Vagina (tissue), 2 donors: ENCODE measurements at places on chromosomes 12 and 14. TPM values are rescaled to one million over a fixed set of nuclear protein-coding genes. Genes with fewer than 3 reads are reported as not detected.

Gene MGAT4C
- 0.25 TPM for total RNA-seq

DNA sequence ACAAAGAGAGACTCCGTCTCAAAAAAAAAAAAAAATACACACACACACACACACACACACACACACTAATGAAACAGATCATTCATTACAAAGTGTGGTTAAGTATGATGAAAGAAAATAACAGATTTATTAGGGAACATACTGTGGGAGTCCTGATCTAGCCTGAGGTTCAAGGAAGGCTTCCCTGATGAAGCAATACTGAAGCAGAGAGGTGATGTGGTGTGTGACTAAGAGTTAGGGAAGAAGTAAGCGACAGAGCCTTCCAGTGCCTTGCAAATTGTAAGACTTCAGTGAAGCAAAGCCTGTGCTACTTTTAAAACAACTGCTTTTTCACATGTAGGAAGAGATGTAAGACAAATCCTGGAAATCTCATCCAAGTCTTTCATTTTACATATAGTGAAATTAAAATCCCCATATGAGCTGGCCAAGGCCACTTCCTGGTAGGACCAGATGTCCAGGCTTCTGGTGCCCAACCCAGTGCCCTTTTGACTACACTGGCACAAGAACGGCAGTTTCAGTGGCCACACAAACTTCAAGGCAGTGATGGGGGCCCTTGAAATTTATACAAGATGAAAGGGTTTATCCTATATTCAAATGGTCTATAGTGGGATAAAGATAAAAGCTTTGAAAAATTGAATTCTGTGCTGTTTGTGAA, 86.2 kb downstream of the STON2 start:
- no peaks in the 10 kb centered on the region for H3K36me3 ChIP-seq
- no peaks in the 10 kb centered on the region for H3K27me3 ChIP-seq
- no peak overlapping the region for H3K27ac ChIP-seq
- peaks cover 19% of the 10 kb centered on the region for H3K4me1 ChIP-seq
- no peak for DNase-seq
- H3K4me3 ChIP-seq: no peak overlapping the region

Gene ATG101
- total RNA-seq: 27.7 TPM

GRCh38 chr12:49967042-49967776, 5.5 kb downstream of the AQP5 start:
- no peak overlapping the region for H3K27ac ChIP-seq
- no peak for DNase-seq
- H3K4me3 ChIP-seq: peak overlapping the region; percentile 35
- peaks cover 17% of the 10 kb centered on the region for H3K4me1 ChIP-seq
- no peaks in the 10 kb centered on the region for H3K27me3 ChIP-seq

- no peak overlapping the region for H3K4me3 ChIP-seq
- no peaks in the 10 kb centered on the region for H3K4me1 ChIP-seq
- H3K27me3 ChIP-seq: no peaks in the 10 kb centered on the region
- no peaks in the 10 kb centered on the region for H3K36me3 ChIP-seq
Observed at GRCh38 chr12:54497883-54498282, 331 bp downstream of the NCKAP1L start.

- no peak overlapping the region for H3K4me3 ChIP-seq
- H3K27ac ChIP-seq: no peak overlapping the region
- no peaks in the 10 kb centered on the region for H3K36me3 ChIP-seq
- no peaks in the 10 kb centered on the region for H3K4me1 ChIP-seq
Observed at GRCh38 chr14:21825845-21826244, 152.2 kb upstream of the OR4E1 start.

GRCh38 chr14:102496958-102497744, 12.4 kb downstream of the ANKRD9 start:
- H3K36me3 ChIP-seq: no peaks in the 10 kb centered on the region
- no peak for DNase-seq
- no peak overlapping the region for H3K4me3 ChIP-seq
- peaks cover 21% of the 10 kb centered on the region for H3K4me1 ChIP-seq

Gene OASL
- total RNA-seq: 0.98 TPM

- H3K4me3 ChIP-seq: no peak overlapping the region
- no peaks in the 10 kb centered on the region for H3K27me3 ChIP-seq
- no peaks in the 10 kb centered on the region for H3K36me3 ChIP-seq
- H3K4me1 ChIP-seq: peaks cover 13% of the 10 kb centered on the region
- no peak for DNase-seq
- H3K27ac ChIP-seq: no peak overlapping the region
Observed at GRCh38 chr12:1776170-1776921, 44.0 kb upstream of the LRTM2 start.

GRCh38 chr12:125755512-125755911, 690.3 kb downstream of the AACS start:
- no peaks in the 10 kb centered on the region for H3K36me3 ChIP-seq
- no peak overlapping the region for H3K27ac ChIP-seq
- H3K4me3 ChIP-seq: no peak overlapping the region
- H3K27me3 ChIP-seq: no peaks in the 10 kb centered on the region
- H3K4me1 ChIP-seq: no peaks in the 10 kb centered on the region
- DNase-seq: no peak
